Liver (tissue), 10 donors: ENCODE measurements at places on chromosomes 13 and 19. TPM values are rescaled to one million over a fixed set of nuclear protein-coding genes. Genes with fewer than 3 reads are reported as not detected.

DNA sequence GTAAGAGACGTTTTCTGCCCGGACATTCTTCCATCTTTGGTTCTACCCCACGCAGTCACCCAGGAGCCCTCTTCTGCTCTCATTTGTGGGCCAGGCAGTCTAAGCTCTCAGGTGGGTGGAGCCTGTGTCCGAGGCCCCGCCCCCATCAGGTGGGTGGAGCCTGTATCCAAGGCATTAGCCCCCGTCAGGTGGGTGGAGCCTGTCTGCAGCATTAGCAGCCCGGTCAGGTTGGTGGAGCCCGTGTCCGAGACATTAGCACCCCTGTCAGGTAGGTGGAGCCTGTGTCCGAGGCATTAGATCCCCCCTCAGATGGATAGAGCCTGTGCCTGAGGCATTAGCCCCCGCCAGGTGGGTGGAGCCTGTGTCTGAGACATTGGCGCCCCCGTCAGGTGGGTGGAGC is 45.5 kb upstream of the C13orf46 start:
- peaks cover 6% of the 10 kb centered on the region for H3K36me3 ChIP-seq
- no peak overlapping the region for H3K27ac ChIP-seq
- H3K27me3 ChIP-seq = no peaks in the 10 kb centered on the region
- no peaks in the 10 kb centered on the region for H3K4me1 ChIP-seq

GRCh38 chr13:23903906-23904280 is 6.6 kb upstream of the C1QTNF9B start:
- H3K36me3 ChIP-seq = no peaks in the 10 kb centered on the region
- no peaks in the 10 kb centered on the region for H3K4me1 ChIP-seq
- H3K27ac ChIP-seq = no peak overlapping the region

DNA sequence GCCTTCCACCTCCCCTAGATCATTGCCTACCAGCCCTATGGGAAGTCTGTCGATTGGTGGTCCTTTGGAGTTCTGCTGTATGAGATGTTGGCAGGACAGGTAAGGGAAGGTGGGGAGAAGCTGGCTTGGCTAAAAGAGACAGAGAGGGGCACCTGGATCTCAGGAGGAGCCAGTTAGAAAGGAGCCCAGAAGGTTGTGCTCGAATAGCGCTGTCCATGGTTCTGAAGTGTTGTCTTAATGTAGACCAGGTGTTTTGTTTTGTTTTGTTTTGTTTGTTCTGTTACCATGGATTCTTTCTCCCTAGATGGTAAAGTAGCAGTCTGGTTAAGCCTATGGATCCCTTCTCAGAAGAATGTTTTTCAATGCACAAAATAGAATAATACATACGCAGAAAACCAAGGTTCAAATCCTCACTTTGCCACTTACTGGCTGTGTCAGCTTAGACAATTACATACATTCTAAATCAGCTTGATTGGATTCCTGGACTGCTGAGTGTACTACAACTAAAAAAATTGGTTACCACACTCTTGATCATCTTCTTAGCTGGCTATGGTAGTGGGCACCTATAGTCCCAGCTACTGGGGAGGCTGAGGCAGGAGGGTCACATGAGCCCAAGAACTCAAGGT is 5.9 kb upstream of the CACNG7 start:
- no peaks in the 10 kb centered on the region for H3K4me1 ChIP-seq
- H3K27ac ChIP-seq = no peak overlapping the region
- no peak overlapping the region for H3K4me3 ChIP-seq

GRCh38 chr13:99960663-99961311 is 10.8 kb downstream of the ZIC5 start:
- H3K27me3 ChIP-seq = peaks cover 26% of the 10 kb centered on the region
- H3K36me3 ChIP-seq = no peaks in the 10 kb centered on the region
- no peak overlapping the region for H3K4me3 ChIP-seq
- H3K4me1 ChIP-seq = peaks cover 22% of the 10 kb centered on the region
- no peak overlapping the region for H3K27ac ChIP-seq
- no peak for DNase-seq

DNA sequence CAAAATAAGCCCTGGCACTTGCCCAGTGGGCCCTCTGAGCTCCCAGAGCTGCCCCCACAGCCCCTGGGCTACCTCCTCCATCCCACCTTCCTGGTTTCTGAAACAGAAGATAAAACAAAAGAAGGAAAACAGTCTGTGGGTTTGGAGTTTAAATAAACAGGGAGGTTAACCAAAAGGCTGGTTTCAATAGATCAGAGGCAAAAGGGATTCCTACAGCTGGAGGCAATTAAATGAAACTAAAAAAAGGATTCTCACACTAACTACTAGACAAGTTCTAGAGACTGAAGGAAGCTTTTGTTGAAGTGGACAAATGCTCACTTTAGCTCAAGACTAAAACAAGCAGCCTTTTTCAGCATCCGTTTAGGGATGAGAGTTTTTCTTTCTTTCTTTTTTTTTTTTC is 569.8 kb downstream of the FGF9 start:
- no peaks in the 10 kb centered on the region for H3K4me1 ChIP-seq
- peaks cover 12% of the 10 kb centered on the region for H3K27me3 ChIP-seq
- no peaks in the 10 kb centered on the region for H3K36me3 ChIP-seq
- no peak for DNase-seq

- no peak overlapping the region for H3K27ac ChIP-seq
- H3K4me1 ChIP-seq = no peaks in the 10 kb centered on the region
- no peak for DNase-seq
These were observed 10.2 kb upstream of the ILF3 start for GRCh38 chr19:10643968-10644259.

DNA sequence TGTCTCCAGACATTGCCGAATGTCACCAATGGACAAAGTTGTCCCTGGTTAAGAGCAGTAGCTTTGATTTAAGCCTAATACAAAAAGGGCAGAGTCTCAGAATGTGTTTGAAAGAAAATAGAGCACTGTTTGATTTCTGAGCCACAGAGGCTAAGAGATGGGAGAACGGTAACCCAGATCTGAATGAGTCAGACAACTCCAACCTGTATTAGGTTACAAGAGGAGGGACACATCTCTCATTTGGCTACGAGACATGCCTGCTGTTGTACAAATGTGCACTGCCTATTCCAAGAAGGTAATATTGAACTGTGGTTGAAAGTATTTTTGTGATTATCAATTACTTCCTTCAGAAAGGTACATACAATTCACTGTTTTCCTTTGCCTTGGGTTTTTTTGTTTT is 4.9 kb upstream of the HSPH1 start:
- no peaks in the 10 kb centered on the region for H3K36me3 ChIP-seq
- no peak overlapping the region for H3K4me3 ChIP-seq
- peaks cover 5% of the 10 kb centered on the region for H3K4me1 ChIP-seq
- DNase-seq = no peak

DNA sequence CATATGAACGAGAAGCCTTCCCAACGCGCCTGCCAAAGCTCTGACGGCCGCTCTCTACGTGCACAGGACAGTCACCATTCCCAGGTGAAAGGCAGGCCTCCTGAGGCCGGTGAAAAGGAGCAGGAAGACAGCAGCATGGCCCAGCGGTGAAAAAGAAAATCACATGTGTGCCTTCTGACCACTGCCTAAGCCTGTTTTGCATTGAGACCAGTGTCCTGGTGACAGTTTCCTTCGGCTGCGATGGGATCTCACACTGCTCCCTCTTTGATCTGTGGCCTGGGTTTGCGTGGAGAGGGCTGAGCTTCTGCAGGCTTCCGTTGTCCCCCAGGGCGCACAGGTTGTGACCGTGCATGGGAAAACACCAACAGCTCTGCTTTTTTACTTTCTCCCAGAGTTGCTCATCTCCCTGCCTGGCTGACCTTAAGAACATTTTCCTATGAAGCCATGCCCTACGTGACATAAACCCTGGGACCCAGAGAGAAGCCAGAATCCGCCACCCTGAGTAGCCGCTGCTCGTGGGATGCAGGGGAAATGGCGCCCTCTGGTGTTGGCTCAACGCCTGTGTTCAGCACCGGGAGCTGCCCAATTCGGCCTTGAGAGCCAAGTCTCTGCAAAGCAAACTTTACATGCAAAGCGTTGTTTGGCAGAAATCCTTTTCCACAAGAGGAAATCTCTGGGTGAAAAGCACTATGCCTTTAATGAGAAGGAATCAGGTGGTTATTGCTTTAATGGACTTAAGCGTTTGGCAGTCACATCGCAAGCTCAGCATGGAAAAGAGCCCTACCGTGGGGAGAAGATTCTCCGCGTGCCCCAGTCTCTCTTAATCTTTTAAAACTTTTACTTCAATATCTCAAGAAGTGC is 112.2 kb upstream of the GPR12 start:
- H3K4me1 ChIP-seq = no peaks in the 10 kb centered on the region
- no peaks in the 10 kb centered on the region for H3K27me3 ChIP-seq
- no peaks in the 10 kb centered on the region for H3K36me3 ChIP-seq
- no peak overlapping the region for H3K4me3 ChIP-seq
- no peak overlapping the region for H3K27ac ChIP-seq

- no peak overlapping the region for H3K4me3 ChIP-seq
- H3K36me3 ChIP-seq = no peaks in the 10 kb centered on the region
- no peaks in the 10 kb centered on the region for H3K27me3 ChIP-seq
- H3K4me1 ChIP-seq = no peaks in the 10 kb centered on the region
- no peak overlapping the region for H3K27ac ChIP-seq
These were observed 2.6 kb upstream of the SLC10A2 start for GRCh38 chr13:103068836-103069235.

DNA sequence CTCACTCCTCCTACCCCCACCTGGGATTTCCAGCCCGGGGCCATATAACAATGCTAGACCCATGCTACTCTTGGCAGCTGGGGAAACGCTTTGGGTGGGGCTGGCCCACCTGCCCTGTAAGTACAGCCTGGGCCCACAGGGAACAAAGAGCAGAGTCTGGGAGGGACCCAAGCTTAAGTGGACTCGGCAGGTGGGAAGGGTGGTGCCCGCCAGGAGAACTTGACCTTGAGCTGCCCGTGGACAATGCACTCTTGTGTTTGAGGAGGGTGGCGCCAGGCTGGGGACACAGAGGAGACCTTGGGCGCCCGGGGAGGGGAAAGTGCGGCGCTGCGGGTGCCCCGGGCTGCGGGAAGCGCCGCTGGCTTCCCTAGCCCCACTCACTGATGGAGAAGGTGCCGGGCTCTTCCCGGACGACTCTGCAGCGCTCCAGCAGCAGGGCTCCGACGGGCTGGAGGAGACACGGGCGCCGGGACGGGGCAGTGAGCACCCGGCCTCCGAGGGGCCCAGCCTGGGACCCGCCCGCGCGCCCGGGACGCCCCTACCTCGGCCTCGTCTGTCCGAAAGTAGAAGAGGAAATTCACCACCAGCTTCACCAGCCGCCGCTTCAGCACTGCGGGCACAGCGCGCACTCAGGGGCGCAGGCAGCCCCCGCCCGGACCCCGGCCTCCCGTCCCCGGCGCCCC is 607 bp downstream of the PLEKHJ1 start:
- H3K4me3 ChIP-seq = peak overlapping the region; percentile 49
- H3K27me3 ChIP-seq = no peaks in the 10 kb centered on the region
- H3K4me1 ChIP-seq = peaks cover 15% of the 10 kb centered on the region
- no peak for DNase-seq

DNA sequence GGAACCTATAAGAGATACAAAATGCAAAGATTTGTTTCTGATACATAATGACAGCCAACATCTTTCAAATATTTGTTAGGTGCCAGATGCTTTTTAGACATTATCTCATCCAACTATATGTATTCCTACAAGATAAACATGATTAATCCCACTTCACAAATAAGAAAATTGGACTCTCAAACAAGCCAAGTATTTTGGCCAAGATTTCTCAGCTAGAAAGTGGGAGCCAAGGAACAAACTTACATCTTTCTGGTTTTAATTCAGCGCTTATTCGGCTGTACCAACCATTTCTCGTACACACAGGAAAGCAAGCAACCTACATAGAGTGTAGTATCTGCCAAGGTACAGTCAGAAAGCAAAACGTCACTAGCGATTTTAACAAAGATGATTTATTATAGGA is 85.7 kb upstream of the SERP2 start:
- no peak overlapping the region for H3K4me3 ChIP-seq
- H3K27ac ChIP-seq = no peak overlapping the region
- H3K36me3 ChIP-seq = no peaks in the 10 kb centered on the region
- DNase-seq = no peak
- H3K4me1 ChIP-seq = no peaks in the 10 kb centered on the region
- no peaks in the 10 kb centered on the region for H3K27me3 ChIP-seq

GRCh38 chr13:57631596-57632275 is at the start of gene PCDH17:
Gene PCDH17 (plus strand): TSS chr13:57631744. CDS start chr13:57632547, 803 bp downstream.
- H3K27ac ChIP-seq = peak within 1 kb of the TSS; percentile 55
- no peaks in the 10 kb centered on the region for H3K36me3 ChIP-seq

GRCh38 chr13:69912630-69913029 is 195.0 kb upstream of the ATXN8OS start:
- no peak overlapping the region for H3K4me3 ChIP-seq
- H3K27ac ChIP-seq = no peak overlapping the region
- H3K4me1 ChIP-seq = no peaks in the 10 kb centered on the region
- H3K27me3 ChIP-seq = no peaks in the 10 kb centered on the region
- no peaks in the 10 kb centered on the region for H3K36me3 ChIP-seq
- DNase-seq = no peak

The ZNF549 gene
- total RNA-seq = 2.3 TPM

The FAAP24 gene
- total RNA-seq = 0.25 TPM

The EPSTI1 gene
- total RNA-seq = 20.3 TPM

The ZNF541 gene
- 0.08 TPM for total RNA-seq

The OSCAR gene
- total RNA-seq = 0.65 TPM
